Activated CD4-positive, alpha-beta T cell treated with anti-CD3 and anti-CD28 coated beads, Interleukin-2, amount 50 U/mL, for 48 hours (primary cell): ENCODE measurements at places on chromosomes 12 and 14.

DNA sequence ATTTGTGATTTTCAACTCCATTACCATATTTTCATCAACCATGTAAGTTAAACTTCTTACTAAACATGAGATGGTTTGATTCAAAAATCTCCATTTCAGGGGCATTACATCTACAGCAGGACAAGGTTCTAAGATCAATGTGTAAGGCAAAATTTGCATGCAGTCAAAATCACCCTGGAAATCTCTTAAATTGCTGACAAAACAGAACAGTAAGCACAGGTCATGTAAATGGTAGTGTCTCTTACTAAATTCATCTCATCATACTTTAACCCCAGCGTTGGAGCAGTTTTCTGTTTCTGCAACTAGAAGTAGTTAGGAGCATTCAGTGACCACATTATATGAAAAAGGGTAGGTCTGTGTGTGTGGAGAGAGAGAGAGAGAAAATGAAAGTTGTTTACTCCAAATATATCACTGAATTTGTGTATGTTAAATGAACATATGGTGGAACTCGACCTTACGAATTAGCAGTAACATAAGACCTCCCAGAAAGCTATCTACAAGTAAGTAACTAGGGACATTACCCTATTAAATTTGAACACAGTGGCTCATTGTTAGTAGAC, 227.5 kb downstream of the SSPN start:
- DNase-seq, result no peak

- peak; percentile 48 for DNase-seq
These were observed 693 bp downstream of the MAP3K9 start for GRCh38 chr14:70808416-70809224.

- no peak for DNase-seq
These were observed 98.7 kb downstream of the EML1 start for GRCh38 chr14:99891900-99892299.

GRCh38 chr12:62758216-62758615, 176.7 kb downstream of the PPM1H start:
- DNase-seq, result no peak

GRCh38 chr12:25787701-25788100, 170.8 kb upstream of the RASSF8 start:
- no peak for DNase-seq

GRCh38 chr12:19904819-19905218, 463.5 kb upstream of the PDE3A start:
- DNase-seq, result no peak

GRCh38 chr14:68775614-68776126, 17.2 kb downstream of the ZFP36L1 start:
- DNase-seq, result no peak
